Stimulated activated CD8-positive, alpha-beta memory T cell treated with anti-CD3 and anti-CD28 coated beads, Interleukin-4, amount 100 ng/mL, for 1 hour (primary cell): ENCODE measurements at places on chromosomes 1 and 21.

DNA sequence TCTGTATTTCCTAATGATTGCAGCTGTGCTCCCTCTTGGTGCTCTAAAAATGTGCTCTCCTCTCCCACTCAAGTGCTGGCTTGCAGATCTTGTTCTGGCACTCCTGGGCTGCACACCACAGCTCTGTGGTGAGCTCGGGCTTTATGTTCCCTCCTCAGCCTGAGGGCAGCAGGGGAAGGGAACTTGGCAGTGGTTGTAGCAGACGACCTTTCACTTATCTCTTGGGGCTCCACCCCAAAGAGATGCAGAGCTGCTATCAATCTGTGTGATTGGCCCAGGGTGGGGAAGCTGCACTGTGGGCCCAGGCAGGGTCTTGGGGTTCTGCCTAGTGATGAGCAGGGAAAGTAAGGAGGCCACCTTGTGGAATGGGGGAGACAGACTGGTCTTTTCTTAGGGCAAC is 143.5 kb upstream of the GORAB start:
- no peak for DNase-seq

- no peak for DNase-seq
Observed at GRCh38 chr1:7317888-7318287, 453.2 kb upstream of the VAMP3 start.

DNA sequence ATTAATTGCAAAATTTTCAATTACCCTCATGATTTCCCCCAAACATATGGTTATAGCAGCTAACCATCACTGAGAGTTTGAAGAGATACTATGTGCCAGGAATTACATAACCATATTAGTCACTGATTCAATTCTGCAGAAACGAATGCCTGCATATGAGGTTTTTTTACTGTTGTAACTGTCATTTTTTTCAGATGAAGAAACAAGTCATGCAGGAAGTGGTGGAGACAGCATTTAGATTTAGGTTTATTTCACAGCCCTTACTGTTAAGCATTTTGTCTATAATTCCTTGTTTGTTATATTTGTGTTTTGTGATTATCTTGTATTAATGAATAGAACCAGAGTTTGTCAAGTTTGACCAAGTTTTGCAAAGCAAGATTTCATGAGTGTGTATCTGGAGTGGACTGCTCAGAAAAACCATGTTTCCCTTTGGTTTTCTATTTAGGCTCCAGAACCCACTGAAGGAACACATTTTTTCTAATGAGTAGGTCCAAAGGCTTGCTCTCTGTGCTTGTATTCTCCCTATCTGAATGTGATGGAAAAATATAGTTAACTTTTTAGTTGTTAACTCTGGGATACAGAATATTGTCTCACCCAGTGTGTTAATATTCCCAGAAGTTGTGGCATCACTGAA is 308.5 kb upstream of the ADAMTS5 start:
- DNase-seq, result no peak

DNA sequence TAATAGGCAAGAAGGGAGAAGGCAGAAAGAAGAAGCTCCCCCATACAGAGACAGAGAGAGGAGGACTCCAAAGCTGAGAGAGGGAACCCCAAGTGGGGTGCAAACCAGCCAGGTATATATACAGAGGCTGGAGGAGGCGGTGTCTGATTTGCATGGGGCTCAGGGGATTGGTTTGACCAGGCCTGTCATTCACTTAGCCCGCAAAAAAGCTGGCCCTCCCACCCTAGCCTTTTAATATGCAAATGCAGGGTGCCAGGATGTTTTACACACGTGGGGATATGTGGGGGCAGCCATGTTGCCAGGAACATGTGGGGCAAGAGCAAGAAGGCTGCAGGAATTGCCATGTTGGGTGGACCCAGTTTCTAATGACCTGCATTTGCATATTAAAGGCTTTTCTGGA is 37.0 kb upstream of the TENT5B start:
- no peak for DNase-seq

DNA sequence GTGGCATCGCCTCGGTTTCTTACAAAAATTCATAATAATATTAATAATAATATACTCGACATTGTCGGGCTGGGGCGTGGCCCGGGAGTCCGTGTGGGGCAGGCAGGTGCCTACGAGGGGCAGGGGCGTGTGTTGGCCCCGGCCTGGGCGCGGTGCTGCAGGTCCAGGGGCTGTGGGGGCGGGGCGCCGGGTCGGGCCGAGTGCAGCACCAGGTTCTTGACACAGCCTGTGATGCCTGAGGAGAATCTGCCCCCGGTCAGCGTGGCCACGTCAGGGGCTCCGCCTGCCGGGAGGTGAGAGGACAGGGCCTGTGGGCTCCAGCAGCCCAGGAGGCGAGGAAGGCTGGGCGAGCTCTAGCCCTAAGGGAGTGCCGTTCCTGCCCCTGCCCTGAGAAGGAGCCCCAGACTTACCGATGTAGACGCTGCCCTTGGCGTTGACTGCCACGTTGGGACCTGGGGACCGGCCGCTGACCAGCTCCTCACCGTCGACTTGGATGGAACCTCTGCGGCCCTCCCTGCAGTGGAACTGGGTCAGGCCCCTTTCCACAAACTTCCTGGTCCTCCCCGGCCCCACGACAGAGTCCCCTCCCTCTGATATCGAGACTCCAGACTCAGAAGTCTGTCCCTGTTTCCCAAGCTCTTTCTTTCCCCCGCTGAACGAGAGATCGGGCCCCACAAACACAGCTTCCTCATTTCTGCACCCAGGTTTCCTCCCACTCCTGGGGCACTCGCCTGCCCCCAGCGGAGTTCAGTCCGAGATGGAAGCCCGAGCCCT is 11.3 kb downstream of the LDLRAD2 start:
- no peak for DNase-seq

- no peak for DNase-seq
Observed at GRCh38 chr1:110136911-110137310, 13.4 kb upstream of the SLC6A17 start.

- DNase-seq, result no peak
Observed at GRCh38 chr1:234922987-234923386, 205.7 kb downstream of the TOMM20 start.
